ENCODE measurements at places on chromosomes 11 and 22. TPM values are rescaled to one million over a fixed set of nuclear protein-coding genes. Genes with fewer than 3 reads are reported as not detected.

OR10G6 gene
- total RNA-seq, result not detected

JHY gene
- 3.3 TPM for total RNA-seq

POU2AF3 gene
- total RNA-seq, result not detected

PHLDA2 gene
- 11.1 TPM for total RNA-seq

TRIM6 gene
- 11.6 TPM for total RNA-seq

PAX6 gene
- 0.98 TPM for total RNA-seq

CSF2RB gene
- not detected for total RNA-seq

OR10A3 gene
- total RNA-seq, result not detected

SCT gene
- total RNA-seq, result not detected

GDPD4 gene
- total RNA-seq, result not detected

OR51B4 gene
- total RNA-seq, result 9.0 TPM

CDCA5 gene
- 21.7 TPM for total RNA-seq

RBMXL2 gene
- total RNA-seq, result not detected
